PC-9 (cell line): ENCODE measurements at places on chromosomes 5 and 9.

- DNase-seq: peak; percentile 82
These were observed 147.2 kb downstream of the PDE4D start for GRCh38 chr5:59746241-59746765.

DNA sequence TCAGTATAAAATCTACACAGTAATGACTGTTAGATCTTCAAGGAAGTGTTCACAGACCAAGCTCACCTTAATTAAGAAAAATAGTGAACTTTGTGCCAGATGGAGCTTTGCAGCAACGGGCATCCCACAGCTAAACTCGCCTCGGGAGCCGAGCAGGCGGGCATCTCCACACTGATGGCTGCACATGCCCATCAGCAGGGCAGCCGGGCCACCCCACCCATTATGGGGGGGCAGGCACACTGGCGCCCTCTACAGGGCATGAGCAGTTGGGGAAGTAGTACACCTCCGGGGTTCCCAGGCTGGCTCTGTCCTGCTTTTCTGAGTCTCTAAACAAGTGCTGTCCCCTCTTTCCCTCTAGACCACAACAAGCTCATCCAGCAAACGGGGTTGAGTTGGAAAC lies 21.6 kb downstream of the ANKS6 start:
- peak; percentile 45 for DNase-seq

GRCh38 chr5:109936996-109937395 lies 247.3 kb downstream of the MAN2A1 start:
- no peak for DNase-seq

- DNase-seq: no peak
These were observed 28.5 kb downstream of the ESM1 start for GRCh38 chr5:54956922-54957321.

DNA sequence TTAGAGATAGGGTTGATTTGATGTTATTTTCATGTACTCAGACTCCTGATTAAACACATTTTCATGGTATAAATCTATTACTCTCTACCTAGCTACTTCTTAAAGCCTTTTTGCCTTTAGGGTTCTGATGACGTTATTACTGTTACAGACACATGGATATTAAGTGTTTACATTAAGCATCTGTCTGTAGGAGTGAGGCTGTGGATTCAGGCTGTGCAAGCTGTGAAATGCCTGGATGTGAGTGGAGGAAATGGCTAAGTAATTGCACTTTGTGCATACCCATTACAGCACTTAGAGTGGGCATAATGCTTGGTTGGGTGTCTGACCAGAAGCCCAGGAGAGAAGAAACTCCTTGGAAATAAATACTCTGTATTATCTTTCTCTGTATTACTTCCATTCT lies 186.8 kb downstream of the SNX18 start:
- DNase-seq: no peak

GRCh38 chr5:169637085-169637548 lies at the start of gene DOCK2:
Gene DOCK2 (plus strand): TSS chr5:169637275. CDS start chr5:169637327, 52 bp downstream.
- no peak for DNase-seq

DNA sequence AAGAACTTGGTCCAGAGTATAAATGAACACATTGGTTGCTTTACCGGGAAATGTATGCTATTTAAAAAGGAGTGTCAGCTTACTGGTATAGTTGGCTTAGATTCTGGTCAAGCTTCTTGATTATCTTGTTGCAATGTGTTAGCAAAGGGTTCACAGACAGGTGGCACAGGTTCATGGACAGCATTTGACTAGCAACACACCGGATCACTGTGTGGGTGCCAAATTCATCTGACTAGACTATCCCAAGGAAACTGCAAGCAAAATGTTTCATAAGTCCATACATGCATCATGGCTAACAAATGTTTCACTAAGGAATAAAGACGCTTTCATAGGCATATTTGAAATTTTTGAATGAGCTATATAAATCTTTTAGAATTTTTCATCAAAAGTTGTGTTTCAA lies 274.1 kb downstream of the PLK2 start:
- no peak for DNase-seq

- DNase-seq: peak; percentile 8
These were observed 225.7 kb upstream of the KLF9 start for GRCh38 chr9:70639853-70640814.

DNA sequence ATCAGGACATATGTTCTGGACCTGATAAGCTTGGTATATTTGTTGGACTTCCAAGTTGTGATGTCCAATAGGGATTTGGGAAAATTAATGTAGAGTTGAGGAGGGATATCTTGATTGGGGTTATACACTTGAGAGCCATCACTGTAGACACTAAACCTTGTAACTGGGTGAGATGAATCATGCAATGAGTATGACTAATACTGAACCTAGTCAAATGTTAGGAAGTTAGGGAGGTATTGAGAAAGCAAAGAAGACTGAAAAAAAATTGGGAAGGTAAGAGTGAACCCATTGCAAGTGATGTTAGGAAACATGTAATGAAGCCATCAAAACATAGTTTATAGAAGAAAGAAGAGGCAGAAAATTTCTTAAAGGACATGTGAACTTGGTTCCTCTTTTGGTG lies 668.4 kb upstream of the CDH9 start:
- DNase-seq: no peak

DNA sequence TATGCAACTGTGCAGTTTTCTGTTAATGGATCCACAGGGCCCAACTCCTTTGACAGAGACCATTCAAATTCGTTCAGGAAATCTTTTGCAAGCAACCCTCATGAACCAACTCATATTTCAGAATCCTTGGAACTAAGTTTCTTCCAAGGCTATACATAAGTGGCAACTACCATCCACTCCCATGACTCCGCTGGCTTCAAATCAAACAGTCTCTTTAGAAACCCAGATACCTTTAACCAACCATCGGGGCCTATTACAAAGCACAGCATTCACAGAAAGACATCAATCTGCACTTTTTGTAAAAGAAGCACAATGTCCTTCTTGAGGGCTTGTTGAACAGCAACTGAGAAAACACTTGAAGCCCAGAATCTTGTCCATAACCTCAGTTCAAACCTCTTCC lies 526.9 kb downstream of the DTWD2 start:
- no peak for DNase-seq
